Pancreas (tissue), 10 donors: ENCODE measurements at places on chromosomes 7 and 10. TPM values are rescaled to one million over a fixed set of nuclear protein-coding genes. Genes with fewer than 3 reads are reported as not detected.

UNCX gene
- not detected for polyA plus RNA-seq

KAT6B gene
- polyA plus RNA-seq: 7.6 TPM

PPP1R17 gene
- not detected for polyA plus RNA-seq

VSIR gene
- polyA plus RNA-seq: 5.9 TPM

ITPRID1 gene
- polyA plus RNA-seq: not detected

EEPD1 gene
- 60.5 TPM for polyA plus RNA-seq

PTF1A gene
- 20.5 TPM for polyA plus RNA-seq

GPC2 gene
- 0.68 TPM for polyA plus RNA-seq

CEP55 gene
- 0.07 TPM for polyA plus RNA-seq

C10orf105 gene
- polyA plus RNA-seq: 0.08 TPM

ANKRD30A gene
- polyA plus RNA-seq: not detected
